ENCODE measurements at places on chromosomes 6 and 20. TPM values are rescaled to one million over a fixed set of nuclear protein-coding genes. Genes with fewer than 3 reads are reported as not detected.

The HLA-E gene
- total RNA-seq = 58.6 TPM

The BEND6 gene
- 1.1 TPM for total RNA-seq

The HTR1B gene
- total RNA-seq = 0.22 TPM

The HMGCLL1 gene
- 0.06 TPM for total RNA-seq
